ENCODE measurements at places on chromosomes 2 and 18. TPM values are rescaled to one million over a fixed set of nuclear protein-coding genes. Genes with fewer than 3 reads are reported as not detected.

STPG4 gene
- total RNA-seq: 4.1 TPM

SCN1A gene
- total RNA-seq: 0.04 TPM

CCDC148 gene
- total RNA-seq: not detected

IL36RN gene
- 97.5 TPM for total RNA-seq

BMPR2 gene
- 30.4 TPM for total RNA-seq

GPR35 gene
- 2.6 TPM for total RNA-seq

MOGAT1 gene
- not detected for total RNA-seq

TMEM37 gene
- total RNA-seq: 8.0 TPM

FANCL gene
- 11.1 TPM for total RNA-seq

GRCh38 chr2:195818526-195818925 is 161.5 kb downstream of the SLC39A10 start:
- DNase-seq: no peak

- DNase-seq: no peak
Measured at GRCh38 chr2:14516844-14517243, 115.7 kb upstream of the LRATD1 start.

DNA sequence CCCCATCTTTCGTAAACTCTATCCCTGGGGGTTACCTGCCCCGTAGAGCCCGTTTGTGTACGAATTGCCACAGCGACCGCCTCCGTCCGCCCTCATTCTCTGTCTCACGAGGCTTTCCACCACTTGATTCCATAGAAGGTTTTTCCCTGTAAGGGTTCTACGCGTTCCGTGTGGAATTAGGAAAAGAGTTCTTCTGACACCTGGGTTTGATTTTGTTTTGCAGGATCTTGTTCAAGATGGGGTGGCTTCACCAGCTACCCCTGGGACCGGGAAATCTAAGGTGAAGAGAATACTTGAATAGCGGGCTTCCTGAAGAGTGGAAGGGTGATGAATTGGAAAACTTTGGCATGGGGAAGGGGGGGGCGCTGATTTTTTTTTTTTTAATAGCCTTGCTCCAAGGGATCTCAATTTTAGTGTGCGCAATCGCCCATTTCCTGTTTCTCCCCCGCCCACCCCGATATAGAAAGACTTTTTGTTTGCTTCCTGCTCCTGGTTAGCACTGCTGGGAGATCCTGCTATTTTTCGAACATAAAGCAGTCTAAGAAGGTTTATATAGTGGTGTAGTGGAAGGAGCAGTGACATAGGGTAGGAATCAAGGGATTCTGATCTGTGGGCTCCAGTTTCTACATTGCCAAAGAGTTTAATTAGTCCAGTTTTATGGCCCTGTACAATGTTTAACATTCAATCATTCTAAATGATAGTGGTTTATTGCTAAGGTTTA is 564 bp downstream of the GCC2 start:
- DNase-seq: no peak

GRCh38 chr2:100064592-100065428 is 77.6 kb downstream of the AFF3 start:
- no peak for DNase-seq

GRCh38 chr2:199932312-199932855 is 21.3 kb downstream of the C2orf69 start:
- no peak for DNase-seq

DNA sequence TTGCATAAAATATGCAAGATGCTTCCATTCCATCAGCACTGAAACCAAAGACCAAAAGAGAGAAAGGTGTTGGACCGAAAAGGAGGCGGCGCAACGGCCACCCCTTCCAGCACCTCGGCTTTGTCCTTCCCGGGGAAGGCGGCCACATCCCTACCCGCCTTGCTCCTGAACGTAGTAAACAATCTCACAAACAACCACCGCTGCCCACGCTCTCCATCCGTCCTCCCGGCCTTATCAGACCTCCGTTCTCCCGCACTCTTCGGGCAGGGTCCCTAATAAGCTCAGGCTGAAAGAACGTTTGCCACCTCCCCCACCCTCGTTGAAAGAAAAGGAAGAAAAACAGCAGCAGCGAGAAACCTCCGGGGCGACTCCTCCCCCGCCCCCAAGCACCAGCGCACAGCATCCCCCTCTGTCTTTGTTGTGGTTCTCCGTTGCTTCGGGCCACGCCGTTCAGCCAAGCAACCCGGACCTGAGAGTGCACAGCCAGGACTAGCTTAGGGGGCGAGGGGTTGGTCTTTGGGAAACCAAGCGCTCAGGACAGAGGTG is 4.4 kb downstream of the EVX2 start:
- no peak for DNase-seq

- DNase-seq: no peak
Measured at GRCh38 chr2:231634951-231635875, 42.5 kb downstream of the TEX44 start.

GRCh38 chr18:34320267-34320666 is 95.6 kb upstream of the NOL4 start:
- no peak for DNase-seq

DNA sequence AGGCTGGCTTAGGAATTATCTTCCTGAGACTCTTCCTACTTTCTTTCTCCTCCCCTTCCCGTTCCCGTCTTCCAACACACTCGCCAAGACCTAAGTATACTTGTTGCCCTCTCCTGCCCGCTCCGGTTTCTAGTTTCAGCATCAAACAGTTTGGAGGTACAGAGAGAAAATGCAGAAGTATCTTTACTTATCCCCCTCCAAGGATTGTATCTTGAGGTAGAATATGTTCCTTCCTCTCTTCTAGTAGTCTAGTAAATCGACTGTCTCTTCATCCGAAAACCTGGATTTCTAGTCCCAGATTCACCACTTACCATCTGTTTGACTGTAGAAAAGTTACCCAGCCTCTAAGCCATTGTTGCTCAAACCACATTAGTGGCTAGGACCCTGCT is 755 bp downstream of the EIF4E2 start:
- peak; percentile 34 for DNase-seq

- DNase-seq: no peak
Measured at GRCh38 chr2:41821167-41821566, 226.7 kb upstream of the PKDCC start.

DNA sequence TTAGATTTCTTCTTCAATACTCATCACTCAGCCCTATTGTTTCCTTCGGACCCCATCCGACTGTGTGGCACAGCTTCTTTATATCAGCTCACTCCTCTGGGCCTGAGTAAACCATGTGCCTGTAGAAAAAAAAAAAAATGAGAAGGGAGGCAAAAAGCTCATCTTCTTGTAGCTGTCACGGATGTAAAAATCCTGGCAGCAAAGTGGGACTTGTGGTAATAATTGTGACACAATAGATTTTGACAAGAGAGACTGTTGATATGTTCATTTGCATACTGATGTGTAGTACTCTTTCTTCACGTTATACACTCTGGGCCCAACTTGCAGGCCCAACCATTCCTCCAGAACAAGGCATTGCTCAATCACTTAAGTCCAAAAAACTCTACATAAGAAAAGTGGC is 270.0 kb upstream of the SMIM21 start:
- DNase-seq: no peak

- no peak for DNase-seq
Measured at GRCh38 chr2:230614913-230615332, 97.7 kb upstream of the CAB39 start.

- no peak for DNase-seq
Measured at GRCh38 chr2:238945433-238946150, 97.7 kb downstream of the TWIST2 start.

DNA sequence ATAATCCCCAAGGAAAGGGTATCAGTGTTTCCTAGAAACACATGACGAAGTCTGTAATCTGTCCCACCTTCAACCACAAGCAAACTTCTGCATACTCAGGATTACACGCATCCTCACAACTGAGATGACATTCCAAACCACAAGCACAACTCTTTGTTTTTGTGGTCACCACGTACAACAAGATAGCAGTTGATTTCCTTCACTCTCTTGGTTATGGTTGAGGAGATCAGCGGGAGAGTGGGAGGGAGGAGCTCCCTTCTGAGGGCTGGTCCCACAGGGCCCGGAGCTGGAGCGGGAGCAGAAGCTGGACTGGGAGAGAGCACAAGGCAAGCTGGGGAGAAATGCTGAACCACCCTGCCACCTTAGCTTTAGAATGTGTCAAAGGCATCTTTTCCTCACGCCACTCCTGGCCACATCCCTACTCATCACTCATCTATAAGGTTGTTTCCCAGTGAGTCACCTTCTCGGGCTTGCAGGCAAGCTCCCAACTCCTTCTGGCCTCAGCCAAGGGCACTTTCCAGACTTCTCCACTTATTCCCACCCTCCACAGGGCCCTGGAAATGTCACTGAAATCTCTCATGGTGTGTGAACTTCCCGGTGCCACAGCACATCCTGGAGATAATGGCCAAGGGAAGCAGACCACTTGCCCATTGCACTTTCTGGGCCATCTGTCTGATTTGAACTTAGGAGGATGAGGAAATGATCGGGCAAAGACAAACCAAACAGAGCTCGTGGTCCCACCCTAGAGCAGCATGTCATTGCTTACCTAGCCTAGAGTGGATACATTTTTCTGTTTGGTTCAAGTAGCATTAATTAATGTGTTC is 98.9 kb upstream of the LGALSL start:
- peak; percentile 56 for DNase-seq

- DNase-seq: no peak
Measured at GRCh38 chr18:13158428-13158827, 60.1 kb upstream of the LDLRAD4 start.

GRCh38 chr2:46101557-46102220 is 195.5 kb upstream of the EPAS1 start:
- DNase-seq: no peak

DNA sequence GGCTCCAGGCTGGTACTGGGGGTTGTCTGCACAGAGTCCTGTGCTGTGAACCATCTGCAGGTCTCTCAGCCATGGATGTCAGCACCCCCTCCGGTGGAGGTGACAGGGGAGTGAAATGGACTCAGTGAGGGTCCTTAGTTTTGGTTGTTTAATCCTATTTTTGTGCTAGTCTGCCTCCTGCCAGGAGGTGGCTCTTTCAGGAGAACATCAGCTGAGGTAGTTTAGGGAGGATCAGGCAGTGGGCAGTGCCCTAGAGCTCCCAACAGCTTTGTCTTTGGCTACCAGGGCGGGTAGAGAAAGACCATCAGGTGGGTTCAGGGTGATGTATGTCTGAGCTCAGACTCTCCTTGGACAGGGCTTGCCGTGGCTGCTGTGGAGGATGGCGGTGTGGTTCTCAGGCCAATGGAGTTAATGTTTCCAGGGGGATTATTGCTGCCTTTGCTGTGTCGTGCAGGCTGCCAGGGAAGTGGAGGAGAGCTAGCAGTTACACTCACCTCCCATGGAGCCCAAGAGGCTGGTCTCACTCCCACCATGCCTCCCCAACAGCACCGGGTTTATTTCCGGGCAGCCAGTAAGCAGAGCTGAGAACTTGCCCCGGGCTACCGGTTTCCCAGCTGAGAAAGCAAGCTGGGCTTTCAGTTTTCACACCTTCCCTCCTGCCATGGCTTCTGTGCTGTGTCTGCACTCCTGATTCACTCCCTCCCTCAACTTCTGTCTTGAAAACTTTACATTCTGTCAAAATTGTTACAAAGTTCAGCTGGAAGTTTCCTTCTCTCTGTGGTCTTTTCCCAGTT is 563.4 kb downstream of the XIRP2 start:
- no peak for DNase-seq

DNA sequence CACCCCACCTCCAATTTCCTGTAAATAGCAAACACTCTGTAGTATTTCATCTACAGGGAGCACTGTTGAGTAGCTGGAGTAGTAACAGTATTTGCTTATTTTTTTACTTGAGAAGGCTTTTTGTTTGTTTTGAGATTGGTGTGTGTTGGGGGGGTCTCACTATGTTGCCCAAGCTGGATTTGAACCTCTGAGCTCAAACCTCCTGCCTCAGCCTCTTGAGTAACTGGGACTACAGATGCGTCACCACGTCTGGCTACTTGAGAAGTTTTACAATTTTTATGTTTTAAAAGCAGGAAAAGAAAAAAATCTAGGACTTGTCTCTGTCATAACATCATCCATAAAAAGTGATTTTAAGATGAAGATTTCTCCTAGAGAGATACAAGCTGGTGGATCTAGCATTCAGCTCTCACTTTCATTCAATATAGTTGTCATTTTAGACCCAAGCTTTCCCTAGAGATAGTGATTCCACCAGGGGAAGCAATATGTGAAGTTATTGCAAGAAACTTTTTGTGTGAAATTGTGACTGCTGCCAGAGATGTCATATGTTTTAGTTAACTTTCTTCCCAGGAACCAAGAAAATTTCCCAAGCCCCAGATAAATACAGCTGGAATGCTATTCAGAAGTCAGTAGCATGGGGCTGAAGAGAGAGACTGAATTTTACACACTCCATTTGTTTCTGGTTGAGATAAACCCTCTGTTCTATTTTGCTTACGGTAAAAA is 60.2 kb upstream of the MAP4K3 start:
- DNase-seq: no peak

DNA sequence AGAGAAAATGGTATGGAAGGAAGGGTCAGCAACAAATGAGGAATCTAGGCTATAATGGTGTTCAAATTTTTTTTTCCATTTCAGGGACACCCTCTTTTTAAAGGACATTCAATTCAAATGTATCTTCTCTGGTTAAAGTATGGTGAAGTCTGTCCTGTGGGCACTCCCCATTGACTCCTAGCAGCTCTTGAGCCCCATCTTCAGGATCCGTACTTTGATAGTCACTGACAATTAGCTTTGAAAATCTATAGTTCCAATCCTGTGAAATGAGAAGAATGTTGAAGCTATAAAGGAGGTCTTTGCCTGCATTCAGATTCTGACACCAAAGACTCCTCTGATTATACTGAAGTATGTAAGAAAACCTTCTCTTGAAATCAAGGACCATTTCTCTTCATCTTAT is 43.3 kb downstream of the KCNH7 start:
- DNase-seq: no peak

- DNase-seq: no peak
Measured at GRCh38 chr18:79169958-79170555, 100.9 kb downstream of the ATP9B start.

GRCh38 chr2:190996947-190997346 is 17.0 kb downstream of the STAT1 start:
- no peak for DNase-seq

- no peak for DNase-seq
Measured at GRCh38 chr2:119823734-119824334, 64.1 kb downstream of the PTPN4 start.

DNA sequence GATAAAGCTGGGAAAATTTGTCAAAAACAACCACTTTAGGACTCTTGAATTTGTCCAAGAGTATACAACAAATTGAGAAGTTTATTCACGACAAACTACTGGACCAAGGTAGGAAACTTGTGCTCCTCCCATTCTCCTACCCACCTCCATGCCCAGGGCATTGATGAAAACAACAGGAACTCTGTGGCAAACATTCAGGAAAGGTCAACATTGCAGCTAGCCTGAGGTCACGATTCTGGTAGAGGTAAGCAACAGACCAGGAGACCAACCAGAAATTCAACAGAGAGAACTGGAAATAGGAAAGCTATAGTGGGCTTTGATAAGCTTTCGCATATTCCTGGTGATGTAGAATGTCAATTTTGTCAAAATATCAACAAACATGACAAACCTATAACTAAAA is 209.1 kb upstream of the CTAGE1 start:
- DNase-seq: no peak

- no peak for DNase-seq
Measured at GRCh38 chr18:10682368-10682714, 156.5 kb downstream of the NAPG start.

DNA sequence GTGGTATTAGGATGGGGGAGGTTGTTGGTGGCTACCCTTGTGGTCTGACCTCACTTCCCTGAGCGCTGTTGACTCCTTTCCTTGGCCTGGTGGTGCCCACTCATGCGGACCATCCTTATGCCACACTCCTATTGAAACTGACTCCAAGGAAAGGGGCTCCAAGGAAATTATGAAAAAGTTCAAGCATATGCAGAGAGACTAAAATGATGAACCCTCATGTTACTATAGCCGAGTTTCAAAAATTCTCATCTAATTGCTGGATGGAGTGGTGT is 96.2 kb upstream of the STPG4 start:
- no peak for DNase-seq
